Stomach (tissue), 19 donors: ENCODE measurements at places on chromosomes 16 and 17. TPM values are rescaled to one million over a fixed set of nuclear protein-coding genes. Genes with fewer than 3 reads are reported as not detected.

Gene NDUFAF8
- total RNA-seq = 33.5 TPM

Gene ARHGAP44
- total RNA-seq = 10.3 TPM

Gene DOC2A
- total RNA-seq = not detected

Gene NPIPA2
- not detected for total RNA-seq

Gene SLC52A1
- total RNA-seq = not detected

Gene CTF1
- total RNA-seq = 0.29 TPM

Gene CES3
- not detected for total RNA-seq

DNA sequence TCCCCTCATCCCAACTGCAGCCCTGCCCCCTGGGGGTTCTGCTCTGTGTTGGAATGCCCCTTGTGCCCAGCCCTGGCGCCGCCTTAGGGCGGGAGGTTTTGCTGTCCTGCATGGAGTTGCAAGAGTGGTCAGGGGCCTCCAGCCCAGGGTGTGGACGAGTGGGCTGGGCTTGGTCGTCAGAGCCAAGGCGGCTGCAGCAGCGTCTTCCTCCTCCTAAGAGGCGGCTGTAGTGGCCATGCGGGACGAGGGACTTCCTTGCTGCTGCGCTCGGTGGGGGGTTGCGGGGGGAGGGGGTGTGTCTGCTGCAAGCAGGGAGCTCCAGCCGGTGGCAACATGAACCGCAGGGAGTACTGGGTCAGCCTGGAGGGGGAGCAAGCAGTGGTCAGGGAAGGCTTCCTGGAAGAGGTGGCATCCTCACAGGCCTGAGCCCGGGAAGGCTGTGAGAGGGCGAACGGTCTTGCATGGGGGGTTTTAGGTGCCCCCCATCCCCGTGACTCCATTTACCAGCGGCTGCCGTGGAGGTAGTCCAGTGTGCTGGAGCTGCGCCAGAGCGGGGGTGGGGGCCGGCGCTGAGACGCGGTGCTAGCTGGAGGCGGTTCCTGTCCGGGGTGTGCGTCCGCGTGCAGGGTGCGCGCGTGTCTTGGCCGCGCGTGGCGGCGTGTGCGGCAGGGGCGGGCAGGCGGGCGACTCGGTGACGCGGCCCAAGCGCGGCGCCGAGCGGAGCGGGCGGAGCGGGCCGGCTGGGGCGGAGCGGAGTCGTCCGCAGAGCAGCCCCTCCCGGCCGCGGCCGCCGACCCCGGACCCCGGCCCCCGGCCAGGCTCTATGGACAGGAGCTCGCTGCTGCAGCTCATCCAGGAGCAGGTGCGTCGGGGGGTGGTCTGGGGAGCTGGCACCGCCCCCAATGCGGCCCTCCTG lies at the start of gene RHBDL1:
Gene RHBDL1 (plus strand): TSS at position 704 of the 916 bp plus-strand sequence. CDS start 120 bp downstream, at position 824.
- H3K27ac ChIP-seq = no peak within 1 kb of the TSS
- H3K4me1 ChIP-seq = peaks cover 45% of the 10 kb centered on the region

DNA sequence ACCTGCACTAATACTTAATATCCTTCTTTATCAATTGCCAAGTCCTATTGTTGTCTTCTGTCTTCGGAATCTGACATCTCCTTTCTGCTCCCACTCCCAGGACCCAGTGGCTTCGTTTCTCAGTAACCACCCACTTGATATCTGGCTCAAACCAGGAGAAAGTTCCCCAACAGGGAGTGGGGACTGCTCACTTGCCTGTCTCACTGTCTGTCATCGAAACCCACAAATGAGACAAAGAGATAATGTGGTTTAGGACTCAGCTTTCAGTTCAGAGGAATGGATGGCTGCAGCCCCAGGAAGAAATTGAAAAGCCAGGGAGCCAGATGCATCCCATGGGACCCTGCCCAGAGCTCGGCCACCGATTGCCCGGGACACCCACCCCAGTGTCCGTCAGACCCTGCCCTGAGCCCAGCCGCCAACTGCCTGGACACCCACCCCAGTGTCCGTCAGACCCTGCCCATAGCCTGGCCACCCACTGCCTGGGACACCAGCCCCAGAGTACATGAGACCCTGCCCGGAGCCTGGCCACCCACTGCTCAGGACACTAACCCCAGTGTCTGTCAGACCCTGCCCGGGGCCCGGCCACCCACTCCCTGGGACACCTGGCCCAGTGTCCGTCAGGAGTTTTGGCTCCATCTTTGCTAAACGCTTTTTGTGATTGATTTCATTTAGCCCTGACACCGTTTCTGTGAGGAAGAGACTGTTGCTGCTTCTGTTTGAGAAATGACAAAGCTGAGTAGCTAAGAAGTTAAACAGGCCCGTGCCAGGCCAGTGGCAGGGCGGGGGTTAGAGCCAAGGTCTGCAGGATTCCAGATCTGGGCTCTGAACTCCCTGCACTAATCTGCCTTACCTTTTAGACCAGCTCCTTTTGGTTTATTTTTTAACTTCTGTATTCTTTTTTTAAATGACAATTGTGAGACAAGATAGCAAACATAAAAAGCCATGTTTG lies 251.4 kb downstream of the PHKB start:
- H3K4me3 ChIP-seq = no peak overlapping the region
- DNase-seq = no peak
- H3K27ac ChIP-seq = no peak overlapping the region
- H3K4me1 ChIP-seq = peaks cover 4% of the 10 kb centered on the region
- no peaks in the 10 kb centered on the region for H3K36me3 ChIP-seq
- H3K27me3 ChIP-seq = no peaks in the 10 kb centered on the region

- peaks cover 22% of the 10 kb centered on the region for H3K4me1 ChIP-seq
- no peaks in the 10 kb centered on the region for H3K36me3 ChIP-seq
- H3K27ac ChIP-seq = peak overlapping the region; percentile 82
- H3K4me3 ChIP-seq = peak overlapping the region; percentile 81
Observed at GRCh38 chr16:19168371-19169081, 486 bp downstream of the SYT17 start.

DNA sequence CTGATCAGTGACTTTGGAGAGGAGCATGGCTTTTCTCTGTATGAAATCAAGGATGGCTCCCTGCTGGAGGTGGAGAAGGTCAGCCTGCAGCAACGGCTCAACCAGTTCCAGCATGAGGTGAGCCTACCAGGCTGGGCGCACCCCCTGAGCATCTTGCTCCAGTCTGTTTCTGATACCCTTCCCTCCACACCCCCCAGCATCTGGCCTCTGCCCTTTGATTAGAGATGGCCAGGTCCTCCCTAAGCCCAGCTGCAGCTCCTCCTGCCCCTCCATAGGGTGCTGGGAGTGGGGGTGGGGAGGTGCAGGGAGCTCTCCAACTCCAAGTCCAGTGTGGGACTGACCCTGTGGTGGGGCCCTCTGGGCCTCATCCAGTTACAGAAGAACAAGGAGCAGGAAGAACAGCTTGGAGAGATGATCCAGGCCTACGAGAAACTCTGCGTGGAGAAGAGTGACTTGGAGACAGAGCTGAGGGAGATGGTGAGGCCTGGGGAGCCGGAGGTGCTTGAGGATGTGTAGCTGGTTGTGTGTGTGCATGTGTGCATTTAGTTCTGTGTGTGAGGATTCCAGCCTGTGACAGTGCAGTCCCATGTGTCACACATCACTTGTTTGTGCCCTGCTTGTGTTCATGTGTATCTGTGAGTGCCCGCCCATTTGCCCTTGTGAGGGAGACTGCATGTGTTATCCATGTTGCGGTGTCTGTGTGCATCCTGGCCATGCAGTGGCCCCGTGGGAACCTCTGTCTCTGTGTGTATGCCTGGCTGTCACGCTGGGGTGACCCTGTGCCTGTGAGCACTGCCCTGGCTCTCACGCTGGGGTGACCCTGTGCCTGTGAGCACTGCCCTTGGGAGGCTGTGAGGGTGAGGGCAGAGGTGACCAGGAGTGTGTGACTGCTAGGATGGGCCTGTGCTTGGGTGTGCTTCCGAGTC lies 3.0 kb downstream of the TBKBP1 start:
- peak overlapping the region; percentile 93 for H3K27ac ChIP-seq
- no peak for DNase-seq
- H3K4me1 ChIP-seq = peaks cover 44% of the 10 kb centered on the region
- no peaks in the 10 kb centered on the region for H3K27me3 ChIP-seq

DNA sequence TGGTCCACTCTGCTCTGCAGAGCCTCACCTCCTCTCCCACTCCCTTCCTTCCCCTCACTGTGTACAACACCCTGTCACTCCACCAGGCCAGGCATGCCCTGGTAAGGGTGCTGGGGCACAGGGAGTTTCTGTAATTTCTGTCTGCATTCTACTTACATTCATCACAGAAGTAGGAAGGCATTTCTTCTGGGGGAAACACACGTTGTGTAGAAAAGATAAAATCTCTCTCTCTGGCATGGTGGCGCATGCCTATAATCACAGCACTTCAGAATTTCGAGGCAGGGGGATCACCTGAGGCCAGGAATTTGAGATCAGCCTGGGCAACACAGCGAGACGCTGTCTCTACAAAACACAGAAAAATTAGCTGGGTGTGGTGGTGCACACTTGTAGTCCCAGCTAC lies 27.0 kb downstream of the WNT3 start:
- H3K4me1 ChIP-seq = no peaks in the 10 kb centered on the region
- H3K4me3 ChIP-seq = no peak overlapping the region
- no peak for DNase-seq
- H3K36me3 ChIP-seq = no peaks in the 10 kb centered on the region

DNA sequence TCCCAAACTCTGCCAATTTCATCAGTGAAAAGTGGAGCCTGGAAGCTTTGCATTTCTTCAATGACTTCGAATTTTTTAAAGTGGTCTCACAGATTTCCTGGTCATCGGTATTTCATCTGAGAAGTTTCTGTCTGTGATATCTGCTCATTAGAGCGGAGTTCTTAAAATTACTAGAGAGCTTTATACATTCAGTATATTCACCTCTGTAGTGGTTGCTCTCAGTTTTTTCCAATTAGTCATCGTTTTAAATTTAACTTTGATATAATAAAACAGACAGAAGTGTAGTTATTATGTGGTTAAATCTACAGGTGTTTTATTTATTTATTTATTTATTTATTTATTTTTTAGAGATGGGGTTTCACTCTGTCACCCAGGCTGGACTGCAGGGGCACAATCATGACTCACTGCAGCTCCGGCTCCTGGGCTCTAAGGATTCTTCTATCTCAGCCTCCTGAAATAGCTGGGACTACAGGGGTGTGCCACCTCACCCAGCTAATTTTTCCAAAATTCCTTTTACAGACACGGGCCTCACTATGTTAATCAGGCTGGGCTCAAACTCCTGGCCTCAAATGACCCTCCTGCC lies 16.0 kb downstream of the ARHGAP17 start:
- H3K36me3 ChIP-seq = no peaks in the 10 kb centered on the region
- DNase-seq = no peak
- H3K27ac ChIP-seq = no peak overlapping the region
- H3K4me3 ChIP-seq = no peak overlapping the region

GRCh38 chr17:39663340-39663687 lies 1.8 kb upstream of the TCAP start:
- peaks cover 18% of the 10 kb centered on the region for H3K36me3 ChIP-seq
- peak overlapping the region; percentile 63 for H3K27ac ChIP-seq
- peaks cover 37% of the 10 kb centered on the region for H3K27me3 ChIP-seq
- H3K4me3 ChIP-seq = no peak overlapping the region
- no peak for DNase-seq

DNA sequence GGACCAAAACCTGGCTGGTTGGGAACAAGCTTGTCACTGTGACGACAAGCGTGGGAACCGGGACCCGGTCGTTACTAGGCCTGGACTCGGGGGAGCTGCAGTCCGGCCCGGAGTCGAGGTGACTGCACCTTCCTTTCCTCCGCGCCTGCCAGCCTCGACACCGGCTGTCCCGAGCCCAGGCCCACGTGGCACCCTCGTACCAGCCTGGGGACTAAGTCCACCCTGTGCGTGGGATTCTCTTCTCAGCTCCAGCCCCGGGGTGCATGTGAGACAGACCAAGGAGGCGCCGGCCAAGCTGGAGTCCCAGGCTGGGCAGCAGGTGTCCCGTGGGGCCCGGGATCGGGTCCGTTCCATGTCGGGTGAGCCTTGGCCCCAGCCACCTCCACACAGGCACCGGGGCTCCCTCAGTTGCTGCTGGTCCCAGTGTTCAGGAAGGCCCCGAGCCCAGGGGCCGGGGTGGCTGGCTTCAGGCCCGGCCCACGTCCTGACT lies 31.6 kb downstream of the TSC2 start:
- peaks cover 29% of the 10 kb centered on the region for H3K4me1 ChIP-seq
- peaks cover 100% of the 10 kb centered on the region for H3K36me3 ChIP-seq
- no peak for DNase-seq

- peaks cover 3% of the 10 kb centered on the region for H3K36me3 ChIP-seq
- no peak overlapping the region for H3K4me3 ChIP-seq
- peak overlapping the region; percentile 58 for H3K27ac ChIP-seq
Observed at GRCh38 chr16:30839523-30840227, 52.7 kb upstream of the ZNF629 start.

- H3K4me3 ChIP-seq = no peak overlapping the region
- peaks cover 18% of the 10 kb centered on the region for H3K4me1 ChIP-seq
- H3K27me3 ChIP-seq = no peaks in the 10 kb centered on the region
Observed at GRCh38 chr17:49616086-49616485, 40.4 kb downstream of the NXPH3 start.

DNA sequence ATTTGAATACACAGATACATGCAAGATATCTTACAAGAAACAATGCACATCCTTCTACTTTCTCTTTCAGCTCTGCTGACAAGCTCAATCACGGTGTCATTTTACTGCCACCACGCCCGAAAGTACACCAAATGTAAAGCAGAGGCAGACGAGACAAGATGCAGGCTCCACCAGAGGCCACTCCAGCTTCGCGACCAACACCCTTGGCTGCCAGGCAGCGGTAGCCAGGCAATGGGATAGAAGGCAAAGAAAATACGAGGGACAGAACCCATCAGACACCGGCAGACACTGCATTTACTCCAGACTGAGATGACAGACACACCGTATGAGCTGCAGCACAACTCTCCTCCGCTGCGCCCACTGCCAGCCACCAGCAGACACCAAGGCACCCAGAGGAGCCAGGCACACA lies 41.0 kb downstream of the USP22 start:
- peak; percentile 51 for DNase-seq
- H3K4me1 ChIP-seq = peaks cover 32% of the 10 kb centered on the region
- H3K4me3 ChIP-seq = no peak overlapping the region
- no peaks in the 10 kb centered on the region for H3K27me3 ChIP-seq

GRCh38 chr17:57970710-57971109 lies 15.5 kb upstream of the CUEDC1 start:
- no peak overlapping the region for H3K4me3 ChIP-seq
- DNase-seq = no peak
- no peak overlapping the region for H3K27ac ChIP-seq
- H3K27me3 ChIP-seq = no peaks in the 10 kb centered on the region

GRCh38 chr17:6233856-6234255 lies 163.7 kb downstream of the WSCD1 start:
- no peaks in the 10 kb centered on the region for H3K36me3 ChIP-seq
- H3K4me3 ChIP-seq = no peak overlapping the region
- no peak for DNase-seq
- no peaks in the 10 kb centered on the region for H3K4me1 ChIP-seq
- no peak overlapping the region for H3K27ac ChIP-seq

GRCh38 chr17:17680477-17681186 lies 626 bp upstream of the RAI1 start:
- no peaks in the 10 kb centered on the region for H3K36me3 ChIP-seq
- peak overlapping the region; percentile 79 for H3K4me3 ChIP-seq
- DNase-seq = no peak
- no peaks in the 10 kb centered on the region for H3K27me3 ChIP-seq

- H3K27me3 ChIP-seq = peaks cover 6% of the 10 kb centered on the region
- no peaks in the 10 kb centered on the region for H3K36me3 ChIP-seq
- H3K4me1 ChIP-seq = no peaks in the 10 kb centered on the region
- H3K27ac ChIP-seq = no peak overlapping the region
Observed at GRCh38 chr17:47862621-47863440, 11.9 kb upstream of the SP6 start.
